Activated CD4-positive, alpha-beta T cell treated with anti-CD3 and anti-CD28 coated beads, Interleukin-2, amount 10 ng/mL, durations not matched to agents 7 days and 5 days (primary cell): ENCODE measurements at places on chromosomes 13 and 19. TPM values are rescaled to one million over a fixed set of nuclear protein-coding genes. Genes with fewer than 3 reads are reported as not detected.

Gene LIM2
- total RNA-seq = not detected

DNA sequence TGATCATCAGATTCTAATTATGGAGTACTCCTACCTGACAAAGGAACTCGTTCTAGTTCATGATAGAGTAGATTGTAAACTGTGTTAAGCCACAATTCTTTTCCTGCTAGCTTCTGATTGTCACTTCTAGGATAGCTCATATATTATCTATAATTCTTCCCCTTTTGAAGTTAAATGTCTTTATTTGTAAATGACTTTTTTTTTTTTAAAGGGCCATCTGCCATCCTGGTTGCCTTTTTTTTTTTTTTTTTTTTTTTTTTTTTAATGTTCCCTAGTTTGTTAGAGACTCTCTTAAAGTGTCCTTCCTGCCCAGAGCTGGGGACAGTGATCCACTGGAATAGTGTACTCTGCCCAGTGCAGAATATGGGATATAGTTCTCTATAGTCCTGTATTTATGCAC lies 4.3 kb downstream of the CHAMP1 start:
- no peak overlapping the region for H3K27ac ChIP-seq
- no peak overlapping the region for H3K4me3 ChIP-seq
- H3K4me1 ChIP-seq = peaks cover 51% of the 10 kb centered on the region
- H3K27me3 ChIP-seq = no peaks in the 10 kb centered on the region
- H3K36me3 ChIP-seq = peaks cover 53% of the 10 kb centered on the region
- DNase-seq = no peak

DNA sequence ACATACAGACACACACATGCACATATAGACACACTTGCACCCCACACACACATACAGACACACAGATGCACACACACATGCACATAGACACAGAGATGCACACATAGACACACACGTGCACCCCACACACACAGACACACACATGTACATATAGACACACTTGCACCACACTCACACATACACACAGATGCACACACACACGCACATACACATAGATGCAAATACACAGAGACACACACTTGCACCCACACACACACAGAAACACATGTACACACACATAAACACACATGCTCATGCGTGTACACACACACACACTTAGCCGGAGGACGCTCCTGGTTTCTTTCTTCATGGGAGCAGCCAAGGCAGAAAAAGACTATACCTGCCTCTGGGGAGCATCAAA lies 10.0 kb downstream of the COL4A2 start:
- H3K4me3 ChIP-seq = no peak overlapping the region
- H3K36me3 ChIP-seq = peaks cover 3% of the 10 kb centered on the region
- peaks cover 13% of the 10 kb centered on the region for H3K4me1 ChIP-seq
- H3K27me3 ChIP-seq = peaks cover 39% of the 10 kb centered on the region
- no peak for DNase-seq

DNA sequence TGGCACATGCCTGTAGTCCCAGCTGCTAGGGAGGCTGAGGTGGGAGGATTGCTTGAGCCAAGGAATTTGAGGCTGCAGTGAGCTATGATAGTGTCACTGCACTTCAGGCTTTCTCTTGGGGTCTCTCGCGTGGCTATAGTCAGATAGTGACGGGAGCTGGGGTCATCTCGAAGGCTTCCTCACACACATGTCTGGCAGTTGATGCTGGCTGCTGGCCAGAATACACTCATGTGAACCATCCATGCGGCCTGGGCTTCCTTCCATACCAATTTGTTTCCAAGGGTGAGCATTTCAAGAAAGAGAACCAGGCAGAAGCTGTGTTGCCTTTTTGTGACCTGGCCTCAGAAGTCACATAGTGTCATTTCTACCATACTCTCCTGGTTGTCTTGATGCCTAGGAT lies 26.4 kb downstream of the LEUTX start:
- no peaks in the 10 kb centered on the region for H3K36me3 ChIP-seq
- DNase-seq = no peak
- no peak overlapping the region for H3K4me3 ChIP-seq
- no peaks in the 10 kb centered on the region for H3K4me1 ChIP-seq
- H3K27ac ChIP-seq = no peak overlapping the region

GRCh38 chr13:63517371-63517770 lies 2101.7 kb upstream of the PCDH20 start:
- no peak overlapping the region for H3K4me3 ChIP-seq
- H3K27ac ChIP-seq = no peak overlapping the region
- no peaks in the 10 kb centered on the region for H3K36me3 ChIP-seq
- H3K27me3 ChIP-seq = no peaks in the 10 kb centered on the region
- DNase-seq = no peak
